ENCODE measurements at places on chromosomes 7 and 10.

GRCh38 chr10:12795315-12796110, 206.0 kb downstream of the CCDC3 start:
- no peak for DNase-seq

DNA sequence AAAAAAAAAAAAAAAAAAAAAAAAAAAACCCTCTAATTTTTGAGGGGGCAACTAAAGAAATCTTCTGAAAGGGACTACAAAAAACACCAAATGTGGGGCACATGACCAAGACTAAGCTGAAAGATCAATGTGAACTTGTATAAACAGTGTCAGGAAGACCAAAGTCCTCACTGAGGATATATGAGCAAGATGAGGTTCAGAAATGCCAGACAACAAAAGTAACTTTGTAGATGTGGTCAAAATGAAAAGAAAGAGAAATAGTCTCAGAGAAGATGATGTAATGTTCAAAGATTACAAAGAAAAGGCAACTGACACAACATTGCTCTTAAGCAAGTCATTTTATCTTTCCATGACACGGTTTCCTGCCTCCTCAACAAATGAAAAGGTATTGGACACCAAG, 48.7 kb upstream of the PTPRZ1 start:
- no peak for DNase-seq

GRCh38 chr10:52394246-52394645, 80.2 kb downstream of the DKK1 start:
- no peak for DNase-seq

GRCh38 chr7:26147030-26147429, 5.0 kb upstream of the NFE2L3 start:
- DNase-seq, result no peak

DNA sequence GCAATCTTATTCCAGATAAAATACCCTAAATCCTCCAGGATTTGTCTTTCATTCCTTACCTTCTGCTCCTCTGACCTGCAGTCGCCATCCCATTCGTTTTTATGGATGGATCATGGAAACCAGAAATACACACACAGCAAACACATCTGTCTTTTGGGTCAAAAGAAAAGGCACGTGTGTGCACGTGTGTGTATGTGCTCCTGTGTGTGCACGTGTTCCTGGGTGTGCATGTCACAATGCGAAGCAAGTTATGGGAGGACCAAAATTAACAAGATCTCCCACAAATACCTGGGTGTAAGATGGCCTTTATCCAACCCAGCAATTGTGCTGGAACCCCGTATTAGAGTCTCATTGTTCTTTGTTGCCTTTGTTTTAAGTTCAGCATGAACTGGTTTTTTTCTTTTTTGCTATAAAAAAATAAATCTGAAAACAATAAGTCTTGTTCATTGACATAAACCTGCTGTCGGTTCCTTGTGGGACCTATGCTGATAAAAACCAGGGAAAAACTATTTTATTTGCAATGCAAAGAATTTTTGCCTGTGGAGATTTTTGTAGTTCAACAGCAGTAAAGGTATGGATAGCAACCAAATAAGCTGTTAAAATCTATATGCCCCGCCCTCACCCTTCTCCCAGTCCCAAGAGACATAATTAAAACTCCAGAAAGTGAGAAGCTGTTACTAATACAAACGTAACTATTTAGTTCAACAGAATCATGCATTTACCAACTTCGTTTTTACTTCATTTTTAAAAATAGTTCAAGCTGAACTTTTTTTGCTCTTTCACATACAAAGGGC, 229.6 kb downstream of the CREB5 start:
- no peak for DNase-seq

GRCh38 chr7:105713488-105714465, 132.5 kb upstream of the EFCAB10 start:
- DNase-seq, result no peak

DNA sequence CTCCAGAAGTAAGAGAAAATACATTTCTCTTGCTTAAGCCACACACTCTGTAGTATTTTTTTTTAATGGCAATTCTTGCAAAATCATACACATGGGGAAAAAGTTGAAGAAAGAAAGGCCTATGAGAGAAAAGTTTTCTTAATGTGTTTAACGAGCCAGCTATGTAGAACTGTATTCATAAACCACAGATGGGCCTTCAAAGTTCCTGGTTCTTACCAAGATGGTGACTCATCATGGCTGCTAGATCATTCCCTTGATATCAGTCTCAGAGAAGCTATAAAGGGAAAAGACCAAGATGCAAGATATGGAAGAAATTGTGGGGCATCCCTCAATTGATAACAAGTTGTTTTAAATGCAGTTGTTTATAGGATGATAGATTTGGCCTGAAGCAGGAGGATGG, 992.7 kb upstream of the MBL2 start:
- DNase-seq, result no peak

GRCh38 chr10:106935978-106936451, 228.5 kb downstream of the SORCS1 start:
- DNase-seq, result no peak

DNA sequence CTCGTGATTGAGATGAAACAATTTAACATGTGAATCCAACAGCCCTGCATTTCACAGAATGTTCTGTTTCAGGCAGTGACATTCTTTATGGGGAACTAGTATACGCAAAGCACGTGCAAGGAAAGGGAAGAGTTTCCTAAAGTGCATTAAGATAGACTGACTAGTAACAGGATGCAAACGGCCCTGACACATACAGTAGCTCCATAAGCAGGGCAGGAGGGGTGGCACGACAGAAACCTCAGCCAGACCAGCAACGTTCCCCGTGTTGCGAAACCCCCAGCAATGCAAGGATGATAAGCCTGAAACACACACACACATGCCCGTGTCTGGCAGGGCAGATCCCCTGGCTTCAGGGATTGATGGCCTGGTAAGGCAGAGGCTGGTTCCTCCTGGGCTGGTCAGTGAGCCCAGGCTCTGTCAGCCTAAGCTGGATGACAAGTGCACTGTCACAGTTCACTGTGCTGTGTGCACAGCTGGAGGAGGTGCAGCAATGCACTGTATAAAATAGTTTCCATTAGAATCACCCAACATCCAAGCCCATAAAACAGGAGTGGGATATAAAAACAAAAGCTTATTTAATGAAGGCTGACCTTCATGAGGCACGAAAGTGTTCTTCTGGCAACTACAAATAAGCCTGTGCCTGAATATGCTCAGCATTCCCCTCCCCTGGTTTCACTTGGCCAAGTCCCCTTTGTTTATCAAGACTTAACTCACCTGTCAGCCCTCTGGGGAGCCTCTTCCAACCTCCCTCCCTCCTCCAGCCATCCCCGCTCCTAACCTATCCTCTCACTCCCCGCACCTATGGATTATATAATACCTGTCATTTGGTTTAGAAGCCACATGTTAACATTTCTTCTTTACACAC, 88.8 kb downstream of the GSAP start:
- no peak for DNase-seq

DNA sequence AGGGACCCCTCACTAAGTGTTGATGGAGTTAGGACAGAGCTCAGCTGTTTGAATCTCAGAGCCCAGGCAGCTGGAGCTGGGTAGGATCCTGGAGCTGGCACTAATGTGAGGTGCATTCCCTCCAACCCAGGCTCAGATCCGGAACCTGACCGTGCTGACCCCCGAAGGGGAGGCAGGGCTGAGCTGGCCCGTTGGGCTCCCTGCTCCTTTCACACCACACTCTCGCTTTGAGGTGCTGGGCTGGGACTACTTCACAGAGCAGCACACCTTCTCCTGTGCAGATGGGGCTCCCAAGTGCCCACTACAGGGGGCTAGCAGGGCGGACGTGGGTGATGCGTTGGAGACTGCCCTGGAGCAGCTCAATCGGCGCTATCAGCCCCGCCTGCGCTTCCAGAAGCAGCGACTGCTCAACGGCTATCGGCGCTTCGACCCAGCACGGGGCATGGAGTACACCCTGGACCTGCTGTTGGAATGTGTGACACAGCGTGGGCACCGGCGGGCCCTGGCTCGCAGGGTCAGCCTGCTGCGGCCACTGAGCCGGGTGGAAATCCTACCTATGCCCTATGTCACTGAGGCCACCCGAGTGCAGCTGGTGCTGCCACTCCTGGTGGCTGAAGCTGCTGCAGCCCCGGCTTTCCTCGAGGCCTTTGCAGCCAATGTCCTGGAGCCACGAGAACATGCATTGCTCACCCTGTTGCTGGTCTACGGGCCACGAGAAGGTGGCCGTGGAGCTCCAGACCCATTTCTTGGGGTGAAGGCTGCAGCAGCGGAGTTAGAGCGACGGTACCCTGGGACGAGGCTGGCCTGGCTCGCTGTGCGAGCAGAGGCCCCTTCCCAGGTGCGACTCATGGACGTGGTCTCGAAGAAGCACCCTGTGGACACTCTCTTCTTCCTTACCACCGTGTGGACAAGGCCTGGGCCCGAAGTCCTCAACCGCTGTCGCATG, 5.2 kb downstream of the CHPF2 start:
- no peak for DNase-seq

All from activated CD4-positive, alpha-beta T cell treated with anti-CD3 and anti-CD28 coated beads, Interleukin-2, amount 50 U/mL, for 1 hour (primary cell).